ENCODE measurements at places on chromosomes 3 and 15.

DNA sequence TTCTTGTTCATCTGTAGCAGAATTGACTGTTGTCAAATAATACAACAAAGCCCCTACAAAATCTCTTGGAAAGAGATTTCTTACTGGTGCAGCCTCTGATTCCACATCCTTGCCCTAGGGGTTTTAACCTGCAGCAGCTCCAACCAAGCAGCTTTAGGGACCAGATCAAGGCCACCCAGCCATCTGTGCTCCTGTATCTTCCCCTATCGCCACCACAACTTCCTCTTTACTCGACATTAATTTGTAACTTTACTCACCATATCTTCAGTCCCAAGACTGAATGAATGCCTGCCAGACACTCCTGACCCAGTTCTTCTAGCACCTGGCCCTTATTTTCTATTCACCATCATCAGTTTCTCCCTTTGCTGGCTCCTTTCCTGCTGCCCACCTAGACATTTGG lies 156.6 kb upstream of the IL12A start:
- DNase-seq: no peak

DNA sequence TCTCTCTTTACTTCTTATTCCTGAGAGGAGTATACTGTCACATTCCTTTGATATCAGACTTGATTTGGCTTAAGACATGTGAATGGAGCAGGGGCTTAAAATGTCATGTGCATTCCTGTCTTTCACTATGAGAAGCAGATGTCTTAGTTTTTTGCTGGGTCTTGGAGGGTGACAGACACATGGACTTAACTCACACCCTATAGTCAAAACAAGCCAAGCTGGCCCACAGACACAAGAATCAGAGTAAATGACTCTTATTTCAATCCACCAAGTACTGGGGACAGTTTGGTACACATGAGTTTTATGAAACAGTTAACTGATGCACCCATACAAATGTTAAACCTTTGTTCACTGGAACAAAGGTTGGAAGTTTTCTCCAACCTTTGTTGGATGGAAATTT lies 1024.1 kb upstream of the CFAP20DC start:
- no peak for DNase-seq

- no peak for DNase-seq
These were observed 25.1 kb downstream of the ATP11B start for GRCh38 chr3:182818296-182818978.

GRCh38 chr15:67009576-67010569 lies 55.5 kb upstream of the SMAD3 start:
- no peak for DNase-seq

Measured in cerebellar nuclear complex (tissue), 1 donor.